ENCODE measurements at places on chromosomes 11 and 22. TPM values are rescaled to one million over a fixed set of nuclear protein-coding genes. Genes with fewer than 3 reads are reported as not detected.

The FZD4 gene
- polyA plus RNA-seq, result 3.1 TPM

The RAG1 gene
- 0.14 TPM for polyA plus RNA-seq

The PDXP gene
- polyA plus RNA-seq, result 74.8 TPM

The DEPDC7 gene
- 3.1 TPM for polyA plus RNA-seq

Measured in H1 (cell line).